ENCODE measurements at places on chromosomes 16 and 17. TPM values are rescaled to one million over a fixed set of nuclear protein-coding genes. Genes with fewer than 3 reads are reported as not detected.

Gene ZNF385C
- total RNA-seq, result not detected

Gene PPY
- total RNA-seq, result not detected

Gene CEP295NL
- 0.17 TPM for total RNA-seq

Gene ZSCAN10
- total RNA-seq, result not detected

Gene CPNE7
- 119 TPM for total RNA-seq

Gene ARL5C
- total RNA-seq, result not detected

Gene EVPL
- not detected for total RNA-seq

Gene CA10
- not detected for total RNA-seq

Gene QRICH2
- 1.4 TPM for total RNA-seq

Gene MRC2
- 281 TPM for total RNA-seq

Gene HOXB5
- 0.90 TPM for total RNA-seq

Gene ZNF785
- 8.5 TPM for total RNA-seq

Gene SLC4A1
- not detected for total RNA-seq

Gene E4F1
- total RNA-seq, result 34.0 TPM

Gene GINS2
- 38.6 TPM for total RNA-seq

Gene PDXDC1
- 49.1 TPM for total RNA-seq

Gene GAS2L2
- total RNA-seq, result not detected

DNA sequence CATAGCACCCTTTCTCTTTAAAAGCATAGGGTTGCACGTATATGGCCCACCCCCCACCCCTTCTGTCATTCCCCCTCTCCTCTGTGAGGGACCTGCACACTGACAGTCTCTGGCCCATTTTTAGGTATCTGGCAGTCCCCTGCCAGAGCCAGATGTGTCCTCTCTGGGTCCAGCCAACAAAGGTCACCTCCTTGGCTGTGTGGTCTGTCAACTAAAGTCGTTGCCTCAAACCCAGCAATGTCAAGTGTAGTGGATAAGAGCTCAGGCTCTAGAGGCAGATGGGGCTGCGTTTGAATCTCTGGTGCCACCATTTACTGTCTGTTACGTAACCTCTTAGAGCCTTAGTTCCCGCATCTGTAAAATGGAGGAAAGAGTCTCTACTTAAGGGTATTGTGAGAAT is 211.5 kb downstream of the MSI2 start:
- no peak for DNase-seq

DNA sequence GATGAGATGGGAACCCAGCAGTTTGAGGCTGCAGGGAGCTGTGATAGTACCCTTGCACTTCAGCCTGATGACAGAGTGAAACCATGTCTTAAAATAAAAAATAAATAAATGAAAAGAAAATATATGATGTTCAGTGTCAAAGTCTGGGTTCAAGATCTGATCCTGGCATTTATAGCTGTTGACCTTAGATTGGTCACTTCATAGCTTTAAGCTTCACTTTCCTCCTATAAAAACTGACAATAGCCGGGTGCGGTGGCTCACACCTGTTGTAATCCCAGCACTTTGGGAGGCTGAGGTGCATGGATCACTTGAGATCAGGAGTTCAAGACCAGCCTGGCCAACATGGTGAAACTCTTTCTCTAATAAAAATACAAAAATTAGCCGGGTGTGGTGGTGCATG is 5.2 kb upstream of the ZNF821 start:
- no peak for DNase-seq

GRCh38 chr16:14576532-14576931 is 53.5 kb downstream of the PARN start:
- DNase-seq, result no peak

GRCh38 chr17:78958641-78959127 is 21.0 kb downstream of the LGALS3BP start:
- no peak for DNase-seq

DNA sequence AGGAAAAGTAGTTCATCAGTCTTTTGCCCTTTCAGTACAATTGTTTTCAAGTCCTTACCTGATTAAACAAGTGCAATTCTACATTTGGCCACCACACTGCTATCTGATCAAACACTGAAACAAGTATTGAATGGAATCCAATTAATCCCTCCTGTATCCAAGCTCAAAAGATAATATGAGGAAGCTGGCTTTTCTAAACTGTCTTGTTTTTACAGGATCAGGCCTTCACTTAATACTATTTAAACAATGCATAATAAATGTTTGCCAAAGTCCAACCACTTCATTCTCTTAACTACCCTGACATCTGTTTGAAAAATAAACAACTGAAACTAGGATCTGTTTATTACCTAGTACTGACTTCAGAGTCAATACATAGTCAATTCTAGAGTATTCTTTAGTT is 131.6 kb downstream of the MRTFB start:
- no peak for DNase-seq

DNA sequence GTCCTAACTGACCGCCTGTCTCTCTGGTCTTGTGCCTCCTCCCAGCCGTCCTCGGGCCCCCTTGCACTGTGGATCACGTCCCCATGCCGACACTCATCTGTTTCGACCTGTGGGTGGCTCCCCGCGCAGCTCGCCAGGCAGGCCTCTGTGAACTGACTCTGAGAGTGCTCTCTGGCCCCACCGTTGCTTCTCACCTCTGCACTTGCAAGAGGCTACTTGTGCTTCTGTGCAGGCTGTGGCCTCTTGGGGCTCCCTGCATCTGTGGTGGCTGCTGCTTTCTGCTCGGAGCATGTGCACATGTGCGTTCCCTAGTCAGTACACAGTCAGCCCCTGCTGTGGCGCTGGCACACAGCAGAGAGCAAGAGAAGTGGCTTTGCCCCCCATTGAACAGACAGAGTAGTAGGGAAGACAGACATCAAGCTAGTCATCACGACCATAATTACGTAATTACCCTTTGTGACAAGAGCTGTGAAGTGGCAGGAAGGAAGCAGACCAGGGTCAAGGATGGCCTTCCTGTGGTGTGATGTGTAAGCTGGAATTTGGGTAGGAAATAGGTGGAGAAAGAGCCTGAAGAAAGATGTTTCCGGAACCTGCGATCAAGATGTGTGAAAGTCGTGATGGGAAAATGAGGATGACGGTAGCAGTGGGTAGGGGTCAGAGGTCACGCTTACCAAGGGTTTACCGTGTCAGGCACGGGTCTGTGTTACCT is 256.0 kb upstream of the CACNG5 start:
- no peak for DNase-seq

DNA sequence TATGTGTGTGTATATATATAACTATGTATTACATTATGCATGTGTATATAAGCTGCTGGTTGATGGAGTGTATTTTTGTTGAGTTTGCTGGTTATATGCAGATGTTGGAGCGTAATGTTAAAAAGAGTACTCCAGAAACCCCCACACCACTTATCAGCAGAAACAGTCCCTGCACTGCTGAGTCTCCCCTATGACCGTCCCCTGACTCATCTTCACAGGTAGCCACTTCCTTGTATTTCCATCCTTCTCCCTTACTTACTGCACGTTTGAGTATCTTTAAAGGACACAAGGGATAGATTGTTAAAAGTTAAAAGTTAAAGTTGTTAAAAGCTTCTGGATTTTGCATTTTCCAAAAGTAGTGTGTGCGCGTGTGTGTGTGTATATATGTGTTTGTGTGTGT is 853.9 kb upstream of the EEF2KMT start:
- no peak for DNase-seq

DNA sequence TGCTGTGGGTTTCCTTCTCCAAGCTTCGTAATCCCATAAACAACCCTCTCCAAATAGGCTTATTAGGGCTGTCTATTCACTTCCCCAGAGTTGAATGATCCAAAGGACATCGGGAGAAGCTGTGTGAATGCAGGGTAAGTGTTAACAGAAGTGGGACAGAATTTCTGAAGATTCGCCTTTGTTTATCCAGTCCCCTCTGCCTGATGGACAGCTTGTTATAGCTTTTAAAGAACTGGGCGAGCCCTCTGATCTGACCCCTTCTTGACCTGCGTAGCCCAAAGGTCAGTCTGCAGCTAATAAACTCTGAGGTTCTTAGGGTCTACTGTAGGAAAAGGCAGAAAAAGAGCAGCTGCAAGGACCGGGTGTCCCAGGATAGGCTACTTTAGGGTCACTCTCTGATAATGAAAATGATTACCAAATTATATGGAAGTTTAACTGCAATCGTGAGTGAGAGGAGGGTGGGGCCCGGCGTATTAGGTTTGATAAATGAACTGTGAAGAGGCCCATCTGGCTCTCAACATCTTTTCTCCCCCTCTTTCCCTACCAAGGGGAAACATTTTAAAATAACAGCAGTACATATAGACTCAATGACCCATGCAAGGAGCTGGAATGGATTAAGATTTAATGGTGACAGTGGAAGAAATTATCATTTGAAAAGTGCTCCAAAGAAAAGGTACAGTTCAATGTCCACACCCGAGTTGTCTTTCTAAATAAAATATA is 233.4 kb downstream of the FTO start:
- DNase-seq, result no peak

DNA sequence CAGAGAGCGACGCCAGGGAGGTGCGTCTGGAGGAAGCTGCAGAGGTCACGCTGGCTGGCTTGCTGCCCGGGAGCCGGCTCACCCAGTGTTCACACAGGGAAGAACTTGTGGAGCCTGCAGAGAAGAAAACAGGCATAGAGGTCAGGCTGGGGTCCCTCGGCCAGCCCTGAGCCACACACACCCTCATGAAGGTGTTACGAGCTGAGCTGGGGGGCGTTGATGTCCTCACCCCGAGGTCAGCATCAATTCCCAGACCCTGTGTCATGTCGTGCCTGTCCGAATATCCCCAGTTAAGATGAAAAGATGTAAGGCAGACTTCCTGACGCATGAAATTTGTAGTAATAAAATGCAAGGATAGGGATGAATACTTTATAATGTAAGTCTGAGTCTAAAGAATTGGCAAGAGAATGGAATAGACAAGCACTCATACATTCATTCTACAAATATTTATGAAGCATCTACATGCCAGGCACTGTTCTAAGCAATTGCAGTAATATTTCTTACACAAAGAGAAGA is 77.1 kb downstream of the USP31 start:
- DNase-seq, result no peak

- no peak for DNase-seq
Measured at GRCh38 chr16:47063011-47063724, 80.6 kb downstream of the NETO2 start.

GRCh38 chr17:19238167-19238505 is 970 bp downstream of the EPN2 start:
- no peak for DNase-seq

DNA sequence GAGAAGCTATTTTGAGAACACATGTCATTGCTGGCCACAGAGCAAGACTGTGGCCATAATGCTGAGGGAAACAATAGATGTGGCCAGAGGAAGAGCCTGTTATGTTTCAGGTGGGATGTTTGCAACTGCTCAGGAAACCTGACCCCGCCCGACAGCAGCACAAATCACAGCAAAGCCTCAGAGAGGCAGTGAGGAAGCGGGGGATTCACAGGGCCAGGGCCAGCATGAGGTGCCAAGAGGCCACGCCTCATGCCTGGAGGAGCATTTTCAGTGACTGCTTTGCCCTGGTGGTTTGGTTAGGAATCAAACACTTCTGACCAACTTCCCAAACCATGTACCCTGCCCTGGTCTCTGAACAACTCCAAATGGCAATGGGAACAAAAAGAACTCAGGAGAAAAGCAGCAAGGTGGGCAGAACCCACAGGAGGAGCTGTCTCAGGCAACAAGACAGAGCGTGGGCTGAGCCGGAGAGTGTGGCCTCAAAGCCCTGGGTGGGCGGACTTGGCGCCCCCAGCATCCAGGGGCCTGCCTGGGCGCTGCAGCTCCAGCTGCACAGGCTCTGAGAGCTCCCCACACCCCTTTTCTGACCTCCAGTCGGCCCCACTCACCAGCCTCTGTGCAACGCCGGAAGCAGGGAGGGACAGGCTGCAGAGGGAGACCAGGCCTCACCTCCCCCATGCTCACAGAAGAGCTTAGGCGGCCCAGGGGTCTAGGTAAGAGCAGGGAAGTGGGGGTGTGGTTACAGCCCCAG is 20.6 kb downstream of the HIC1 start:
- DNase-seq, result no peak

- DNase-seq, result no peak
Measured at GRCh38 chr16:76634847-76635697, 357.9 kb downstream of the CNTNAP4 start.

DNA sequence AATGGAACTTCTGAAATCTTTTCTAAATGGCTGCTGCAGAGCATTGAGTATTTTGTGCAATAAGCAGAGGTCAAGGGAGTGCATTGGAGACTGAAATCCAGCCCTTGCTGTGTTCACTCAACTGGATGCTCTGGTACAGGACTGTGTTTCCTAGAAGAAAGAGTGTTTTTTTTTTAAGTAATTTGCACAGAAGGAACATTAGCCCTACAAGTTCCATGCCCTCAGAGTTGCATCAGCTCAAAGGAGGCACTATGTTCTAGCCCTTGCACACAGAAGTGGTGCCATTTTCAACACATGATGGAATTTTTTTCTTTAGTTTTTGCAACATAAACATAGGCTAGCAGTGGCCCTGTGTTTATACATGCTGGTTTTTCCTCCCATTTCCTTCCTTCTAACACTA is 144.1 kb upstream of the HLF start:
- DNase-seq, result no peak

- no peak for DNase-seq
Measured at GRCh38 chr17:16354585-16354984, 1.3 kb upstream of the CENPV start.

DNA sequence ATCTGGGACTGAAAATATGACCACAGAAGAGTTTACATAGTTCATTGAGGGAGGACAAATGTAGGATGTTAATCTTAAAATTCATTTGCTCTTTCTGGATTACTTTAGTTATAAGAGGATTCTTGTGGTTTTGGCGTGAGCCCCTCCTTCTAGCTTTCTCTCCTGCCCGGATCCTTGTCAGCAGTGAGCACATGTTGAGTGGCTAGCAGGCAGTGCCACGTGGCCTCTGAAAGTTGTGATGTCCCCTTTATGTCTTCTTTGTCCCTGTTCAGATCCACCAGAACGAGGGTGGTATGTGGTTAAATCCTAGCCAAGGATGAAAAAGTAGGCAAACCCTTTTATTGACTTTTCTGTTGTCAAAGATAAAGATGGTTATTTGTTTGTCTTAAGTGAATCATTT is 83.8 kb downstream of the GNAO1 start:
- DNase-seq, result no peak

- no peak for DNase-seq
Measured at GRCh38 chr16:81526199-81526598, 81.6 kb downstream of the CMIP start.
